ENCODE measurements at places on chromosomes 12 and 14. TPM values are rescaled to one million over a fixed set of nuclear protein-coding genes. Genes with fewer than 3 reads are reported as not detected.

DNA sequence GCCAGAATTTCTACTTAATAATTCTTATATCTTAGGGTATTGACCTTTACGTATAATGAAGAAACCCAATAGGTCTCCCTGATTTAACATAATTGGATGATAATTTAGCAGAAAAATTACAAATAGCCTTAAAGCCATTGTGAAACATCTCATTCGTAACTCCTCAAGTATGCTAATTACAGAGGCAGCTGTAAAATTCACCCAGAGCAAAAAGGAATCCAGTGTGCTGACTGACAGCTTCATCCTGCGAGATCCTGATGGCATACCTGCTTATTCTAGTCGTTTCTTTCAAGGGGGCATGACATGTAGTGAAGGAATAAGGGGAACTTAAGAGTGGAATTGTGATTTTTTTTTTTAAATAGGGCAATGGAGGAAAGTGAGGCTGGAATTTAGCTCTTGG is 291.5 kb downstream of the FUT8 start:
- no peak for DNase-seq

GRCh38 chr12:102107970-102108369 is 11.9 kb downstream of the NUP37 start:
- no peak for DNase-seq

DNA sequence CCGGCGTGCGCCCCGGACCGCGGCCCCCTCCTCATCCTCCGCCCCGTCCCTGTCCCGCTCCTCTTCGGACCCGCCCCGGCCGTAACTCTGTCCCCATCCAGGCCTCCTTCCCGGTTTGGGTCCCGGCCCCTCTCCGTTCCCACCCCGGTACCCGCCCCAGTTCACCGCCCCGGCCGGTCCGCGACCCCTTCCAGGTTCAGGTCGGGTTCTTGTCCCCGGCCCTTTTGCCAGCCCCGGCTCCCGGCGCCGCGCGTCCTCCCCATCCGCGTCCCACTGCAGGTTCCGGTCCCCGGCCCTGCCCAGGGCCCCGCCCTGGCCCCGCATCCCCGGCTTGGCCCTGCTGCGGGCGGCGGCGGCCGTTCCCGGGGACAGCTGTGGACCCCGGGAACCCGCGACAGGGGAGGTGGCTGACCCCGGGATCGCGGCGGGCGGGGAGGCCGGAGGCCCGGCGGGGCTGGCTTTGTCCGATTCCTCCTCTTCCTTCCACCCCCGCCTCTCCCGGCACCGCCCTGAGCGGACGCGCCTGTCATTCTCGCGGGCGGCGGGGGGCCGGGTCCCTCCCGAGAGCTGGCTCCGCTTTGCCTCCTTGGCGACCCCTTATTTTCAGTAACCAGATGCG is 601 bp downstream of the KLC1 start:
- no peak for DNase-seq

The MFAP5 gene
- 7.5 TPM for total RNA-seq

GRCh38 chr12:129771238-129771637 is 132.6 kb downstream of the TMEM132D start:
- DNase-seq, result no peak

DNA sequence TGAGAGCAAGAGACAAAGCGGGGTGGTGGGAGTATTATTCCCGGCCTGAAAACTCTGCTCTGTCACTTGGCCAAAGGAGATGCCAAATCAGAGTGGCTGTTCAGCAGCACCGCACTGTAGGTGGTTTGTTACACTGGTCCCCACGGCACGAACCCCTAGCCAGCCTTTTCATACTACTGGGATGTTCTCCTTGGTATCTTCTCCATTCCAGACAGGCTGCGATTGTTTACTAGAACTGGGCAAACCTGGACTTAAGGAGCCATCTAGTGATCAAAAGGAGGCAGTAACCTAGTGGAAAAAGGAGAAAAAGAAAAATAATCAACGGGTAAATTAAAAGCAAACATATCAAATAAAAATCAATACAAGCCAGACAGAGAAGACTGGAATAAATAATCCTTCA is 58.9 kb upstream of the TMTC2 start:
- DNase-seq, result no peak

DNA sequence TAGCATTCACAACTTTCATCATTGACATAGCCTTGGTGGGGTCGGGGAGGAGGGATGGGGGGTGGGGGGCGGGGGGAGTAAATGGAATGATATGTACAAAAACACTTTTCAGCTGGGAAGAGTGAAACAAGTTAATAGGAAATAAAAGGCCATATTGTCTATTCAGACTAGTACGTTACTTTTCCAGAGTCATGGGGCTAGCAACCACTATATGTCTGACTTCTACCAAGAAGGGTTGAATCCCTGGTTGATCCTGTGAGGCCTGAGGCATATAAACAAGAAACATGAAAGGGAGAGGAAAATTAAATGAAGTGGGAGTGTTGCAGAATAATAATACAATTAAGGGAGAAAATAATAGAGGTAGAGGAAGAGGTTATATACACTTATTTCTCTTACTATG is 225.5 kb downstream of the ERC1 start:
- no peak for DNase-seq

The FGF23 gene
- 0.05 TPM for total RNA-seq

GRCh38 chr12:46907791-46908190 is 82.0 kb upstream of the SLC38A4 start:
- DNase-seq, result no peak

The TRMT61A gene
- 5.8 TPM for total RNA-seq

- DNase-seq, result no peak
These were observed 29.8 kb downstream of the ANKRD9 start for GRCh38 chr14:102479777-102480176.

GRCh38 chr12:62693376-62694050 is 226.9 kb downstream of the MON2 start:
- DNase-seq, result no peak

The LYSET gene
- total RNA-seq, result 18.9 TPM

DNA sequence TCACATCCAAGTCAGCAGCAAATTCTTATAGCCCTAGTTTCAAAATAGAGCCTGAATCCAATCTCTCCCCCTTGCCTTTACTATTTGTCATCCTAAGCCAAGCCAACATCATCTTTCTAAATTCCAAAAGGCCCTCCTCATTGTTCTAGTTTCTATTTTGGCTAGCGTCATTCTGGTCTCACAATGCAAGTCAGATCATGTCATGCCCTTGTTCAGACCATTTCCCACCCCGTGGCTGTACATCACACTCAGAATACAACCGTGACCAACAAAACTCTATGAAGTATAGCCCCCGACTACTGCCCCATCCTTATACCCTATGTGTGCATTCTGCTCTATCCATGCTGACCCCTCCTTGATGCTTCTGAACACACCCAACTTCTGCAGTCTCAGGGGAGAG is 12.3 kb upstream of the GNG2 start:
- DNase-seq, result no peak

The DENR gene
- 42.1 TPM for total RNA-seq
